ENCODE measurements at places on chromosomes 1 and 21. TPM values are rescaled to one million over a fixed set of nuclear protein-coding genes. Genes with fewer than 3 reads are reported as not detected.

Gene MPZ
- total RNA-seq: 1.0 TPM

Gene HENMT1
- 4.6 TPM for total RNA-seq

Gene ARHGEF16
- total RNA-seq: 1.0 TPM

Gene TAL1
- total RNA-seq: 0.68 TPM

Gene FCRL1
- 0.14 TPM for total RNA-seq

Gene FYB2
- 0.57 TPM for total RNA-seq

Data from motor neuron (in vitro differentiated cells).